ENCODE measurements at places on chromosomes 5 and 9.

- DNase-seq: no peak
- H3K4me1 ChIP-seq: no peaks in the 10 kb centered on the region
- H3K27ac ChIP-seq: no peak overlapping the region
- H3K4me3 ChIP-seq: no peak overlapping the region
- H3K36me3 ChIP-seq: no peaks in the 10 kb centered on the region
- H3K27me3 ChIP-seq: no peaks in the 10 kb centered on the region
Observed at GRCh38 chr9:116482740-116483139, 204.4 kb upstream of the TRIM32 start.

GRCh38 chr9:127887792-127888191 is 10.3 kb upstream of the AK1 start:
- H3K27ac ChIP-seq: no peak overlapping the region
- H3K27me3 ChIP-seq: no peaks in the 10 kb centered on the region
- H3K36me3 ChIP-seq: peaks cover 34% of the 10 kb centered on the region
- H3K4me3 ChIP-seq: no peak overlapping the region
- no peaks in the 10 kb centered on the region for H3K4me1 ChIP-seq

DNA sequence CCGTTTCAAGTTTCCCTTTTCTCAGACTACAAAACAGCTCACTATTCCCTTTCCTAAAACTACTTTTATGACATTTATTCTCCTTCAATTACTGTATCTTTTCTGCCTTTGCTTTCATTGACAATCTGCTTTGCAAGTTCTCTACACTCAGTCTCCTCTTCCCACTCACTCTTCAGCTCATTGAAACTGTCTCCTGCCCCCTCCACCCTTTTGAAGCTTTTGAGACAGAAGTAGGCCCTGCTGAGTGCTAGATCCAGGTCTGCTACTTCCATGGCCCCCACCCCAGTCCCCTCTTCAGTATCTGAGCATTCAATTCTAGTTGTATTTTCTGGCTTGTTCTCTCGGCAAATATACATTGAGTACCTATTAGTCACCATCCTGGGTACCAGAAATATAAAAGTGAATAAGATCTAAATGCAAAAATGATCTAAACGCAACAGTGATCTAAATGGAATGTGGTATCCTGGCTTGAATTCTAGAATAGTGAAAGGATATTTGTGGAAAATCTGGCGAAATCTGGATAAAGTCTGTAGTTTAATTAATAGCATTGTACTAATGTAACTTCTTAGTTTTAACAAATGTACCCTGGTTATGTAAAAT is 58.4 kb downstream of the OR2K2 start:
- no peaks in the 10 kb centered on the region for H3K36me3 ChIP-seq
- no peak for DNase-seq
- no peaks in the 10 kb centered on the region for H3K27me3 ChIP-seq
- no peaks in the 10 kb centered on the region for H3K4me1 ChIP-seq

- no peaks in the 10 kb centered on the region for H3K27me3 ChIP-seq
- peaks cover 3% of the 10 kb centered on the region for H3K4me1 ChIP-seq
- H3K4me3 ChIP-seq: peak within 1 kb of the TSS; percentile 24
- H3K36me3 ChIP-seq: no peaks in the 10 kb centered on the region
- peak within 1 kb of the TSS; percentile 7 for H3K27ac ChIP-seq
Observed at GRCh38 chr9:5510360-5510931, at the start of gene PDCD1LG2. Gene PDCD1LG2 (plus strand): TSS chr9:5510531. CDS start chr9:5522547, 12,016 bp downstream.

GRCh38 chr5:154397652-154398406 is 48.0 kb upstream of the SAP30L start:
- H3K4me1 ChIP-seq: no peaks in the 10 kb centered on the region
- no peak overlapping the region for H3K4me3 ChIP-seq
- H3K27ac ChIP-seq: no peak overlapping the region
- H3K27me3 ChIP-seq: no peaks in the 10 kb centered on the region

GRCh38 chr5:86463339-86463738 is 154.4 kb upstream of the COX7C start:
- no peak overlapping the region for H3K4me3 ChIP-seq

- DNase-seq: no peak
- H3K36me3 ChIP-seq: no peaks in the 10 kb centered on the region
- H3K27me3 ChIP-seq: no peaks in the 10 kb centered on the region
- no peak overlapping the region for H3K4me3 ChIP-seq
- peaks cover 19% of the 10 kb centered on the region for H3K4me1 ChIP-seq
- no peak overlapping the region for H3K27ac ChIP-seq
Observed at GRCh38 chr9:27367175-27367798, 70.3 kb upstream of the EQTN start.

DNA sequence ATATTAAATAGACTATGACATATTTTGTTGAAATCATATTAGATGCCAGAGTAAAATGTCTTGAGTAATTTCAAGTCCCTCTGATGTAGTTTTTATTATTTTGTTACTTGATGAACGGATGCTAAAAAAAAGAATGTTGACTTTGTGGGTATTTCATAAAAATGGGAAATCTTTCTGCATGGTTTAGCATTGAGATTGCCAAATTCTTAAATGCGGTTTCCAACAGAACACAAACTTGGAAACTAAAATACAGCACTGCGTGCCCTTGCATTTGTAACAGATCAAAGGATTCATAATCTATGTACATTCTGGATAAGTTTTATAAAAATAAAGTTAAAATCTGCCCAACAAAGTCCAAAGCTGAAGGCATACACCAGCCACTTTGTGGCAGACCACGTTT is 425.5 kb upstream of the DAB2 start:
- DNase-seq: no peak
- H3K4me3 ChIP-seq: no peak overlapping the region
- no peak overlapping the region for H3K27ac ChIP-seq
- no peaks in the 10 kb centered on the region for H3K4me1 ChIP-seq
- H3K27me3 ChIP-seq: no peaks in the 10 kb centered on the region
- H3K36me3 ChIP-seq: no peaks in the 10 kb centered on the region

DNA sequence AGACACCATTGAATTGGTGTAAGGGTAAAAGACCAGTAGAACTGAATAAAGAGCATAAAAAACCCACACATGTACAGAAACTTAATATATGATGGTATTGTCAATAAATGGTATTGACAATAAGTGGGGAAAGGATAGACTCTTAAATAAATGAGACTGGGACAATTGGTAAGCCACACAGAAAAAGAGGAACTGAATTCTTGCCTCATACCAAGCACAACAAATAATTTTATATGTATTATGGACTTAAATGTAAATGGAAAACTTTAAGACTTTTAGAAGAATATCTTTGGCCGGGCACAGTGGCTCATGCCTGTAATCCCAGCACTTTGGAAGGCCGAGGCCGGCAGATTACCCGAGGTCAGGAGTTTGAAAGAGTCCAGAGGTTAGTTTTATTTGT is 37.9 kb upstream of the PPP2CA start:
- DNase-seq: no peak
- H3K4me3 ChIP-seq: no peak overlapping the region
- no peaks in the 10 kb centered on the region for H3K27me3 ChIP-seq
- H3K36me3 ChIP-seq: no peaks in the 10 kb centered on the region

DNA sequence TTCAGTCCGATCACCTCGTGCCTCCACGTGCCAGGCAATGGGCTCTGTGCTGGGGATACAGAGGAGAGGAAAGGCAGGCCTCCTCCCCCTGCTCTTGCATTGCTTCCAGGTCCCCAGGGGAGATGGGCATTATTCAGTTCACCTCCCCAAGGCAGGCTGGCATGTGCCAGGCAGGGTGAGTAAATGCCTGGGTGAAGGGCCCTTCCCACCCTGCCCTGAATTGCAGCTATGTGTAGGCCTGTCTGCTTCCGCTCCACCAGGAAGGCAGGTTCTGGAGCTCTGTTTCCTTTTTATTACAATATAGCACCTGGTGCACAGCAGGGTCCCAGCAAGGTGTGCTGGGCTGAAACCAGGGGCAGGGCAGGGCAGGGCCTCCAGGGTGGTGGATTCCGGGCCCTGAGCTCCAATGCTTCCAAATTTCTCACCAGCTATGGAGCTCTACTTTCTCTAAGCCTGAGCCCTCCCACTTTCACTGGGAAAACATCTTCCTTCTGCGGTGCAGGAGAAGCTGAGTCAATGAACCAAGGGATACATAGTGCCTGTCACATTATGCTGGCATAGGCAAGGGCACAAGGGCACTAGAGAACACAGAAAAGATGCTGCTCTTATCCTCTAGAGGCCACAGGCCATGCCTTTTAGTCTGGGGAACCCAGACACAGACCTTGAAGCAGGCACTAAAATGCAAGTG is 42.0 kb downstream of the SHB start:
- H3K4me3 ChIP-seq: no peak overlapping the region
- no peaks in the 10 kb centered on the region for H3K27me3 ChIP-seq
- H3K4me1 ChIP-seq: no peaks in the 10 kb centered on the region

DNA sequence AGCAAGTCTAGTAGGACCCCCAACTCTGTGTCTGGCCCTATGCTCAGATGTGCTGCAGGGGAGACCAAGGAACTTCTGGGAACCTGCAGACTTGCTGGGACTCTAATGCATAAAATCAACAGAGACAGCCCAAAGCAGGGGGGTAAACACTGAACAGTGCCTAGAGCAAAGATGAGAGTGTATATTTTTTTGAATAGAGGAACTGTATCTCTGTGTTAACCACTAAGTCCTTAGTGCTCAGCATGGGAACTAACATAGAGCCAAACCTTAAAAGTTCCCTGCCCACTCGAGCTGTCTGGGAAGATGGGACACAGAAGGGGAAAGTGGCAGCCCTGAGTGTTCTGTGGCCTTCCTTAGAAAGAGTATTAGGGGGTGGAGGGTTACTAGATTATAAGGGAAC is 51.9 kb downstream of the C5orf15 start:
- peaks cover 3% of the 10 kb centered on the region for H3K27me3 ChIP-seq
- DNase-seq: no peak
- no peaks in the 10 kb centered on the region for H3K36me3 ChIP-seq

- H3K27me3 ChIP-seq: no peaks in the 10 kb centered on the region
- H3K36me3 ChIP-seq: no peaks in the 10 kb centered on the region
Observed at GRCh38 chr5:77298146-77298545, 87.7 kb downstream of the PDE8B start.

DNA sequence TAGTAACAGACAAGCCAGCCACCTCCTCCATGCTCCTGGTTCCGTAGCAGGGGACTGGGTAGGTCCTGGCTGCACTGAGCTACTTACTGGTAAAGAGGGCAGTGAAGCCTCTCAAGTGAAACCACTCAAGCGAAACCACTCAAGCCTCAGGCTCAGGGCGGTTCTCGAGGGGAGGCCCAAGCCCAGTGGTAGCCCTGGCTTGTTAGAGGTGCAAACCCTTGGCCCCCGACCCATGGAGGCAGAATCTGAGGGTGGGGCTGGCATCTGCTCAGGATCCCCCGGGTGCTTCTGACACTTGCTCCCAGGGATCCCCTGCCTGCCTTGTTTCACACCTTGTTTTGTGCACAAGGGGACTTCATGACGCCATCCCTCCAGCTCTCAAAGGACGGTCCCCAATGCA is 76.5 kb upstream of the OLFM1 start:
- H3K4me1 ChIP-seq: no peaks in the 10 kb centered on the region
- no peaks in the 10 kb centered on the region for H3K36me3 ChIP-seq
- DNase-seq: no peak
- no peak overlapping the region for H3K27ac ChIP-seq

DNA sequence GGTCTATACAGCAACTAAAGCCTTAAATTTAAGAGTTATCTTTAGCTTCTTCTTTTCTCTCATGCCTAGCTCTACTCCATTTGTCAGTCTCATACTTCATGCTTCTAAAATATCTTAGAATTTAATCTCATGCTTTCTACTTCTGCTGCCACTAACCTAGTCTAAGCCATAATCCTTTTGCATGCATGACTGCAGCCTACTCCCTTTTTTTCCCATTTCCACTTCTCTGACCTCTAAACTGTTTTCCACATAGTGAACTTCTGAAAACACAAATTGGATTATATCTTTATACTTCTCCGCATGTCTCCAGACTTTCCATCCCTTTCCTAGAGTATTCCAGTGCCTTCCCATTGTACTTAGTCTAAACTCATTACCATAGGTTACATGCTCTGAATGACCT is 193.0 kb downstream of the XRCC4 start:
- H3K36me3 ChIP-seq: no peaks in the 10 kb centered on the region
- no peak overlapping the region for H3K4me3 ChIP-seq
- H3K4me1 ChIP-seq: no peaks in the 10 kb centered on the region
- no peak overlapping the region for H3K27ac ChIP-seq

DNA sequence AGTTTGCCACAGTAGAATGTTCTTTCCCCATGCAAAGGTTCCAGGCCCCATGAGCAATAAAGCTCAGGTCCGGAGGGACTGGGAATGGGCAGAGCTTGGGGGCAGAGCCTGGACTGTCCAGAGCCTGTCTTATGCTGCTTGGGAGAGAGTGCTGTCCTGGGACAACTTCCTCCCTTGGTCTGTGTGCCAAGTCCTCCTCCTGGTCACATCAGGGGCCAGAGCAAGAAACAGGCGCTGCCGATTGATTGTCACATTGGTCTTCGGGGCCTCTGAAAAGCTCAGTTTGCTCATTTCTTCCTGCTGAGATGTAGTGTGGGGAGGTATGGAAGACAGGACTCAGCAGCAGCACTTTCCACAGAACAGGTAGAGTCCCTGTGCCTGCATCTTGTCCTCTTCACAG is 54.0 kb upstream of the FCN1 start:
- H3K4me1 ChIP-seq: no peaks in the 10 kb centered on the region
- DNase-seq: no peak
- no peaks in the 10 kb centered on the region for H3K36me3 ChIP-seq
- no peaks in the 10 kb centered on the region for H3K27me3 ChIP-seq
- no peak overlapping the region for H3K27ac ChIP-seq
- no peak overlapping the region for H3K4me3 ChIP-seq

GRCh38 chr9:23567516-23568165 is 258.4 kb downstream of the ELAVL2 start:
- no peak overlapping the region for H3K4me3 ChIP-seq
- H3K27ac ChIP-seq: no peak overlapping the region

DNA sequence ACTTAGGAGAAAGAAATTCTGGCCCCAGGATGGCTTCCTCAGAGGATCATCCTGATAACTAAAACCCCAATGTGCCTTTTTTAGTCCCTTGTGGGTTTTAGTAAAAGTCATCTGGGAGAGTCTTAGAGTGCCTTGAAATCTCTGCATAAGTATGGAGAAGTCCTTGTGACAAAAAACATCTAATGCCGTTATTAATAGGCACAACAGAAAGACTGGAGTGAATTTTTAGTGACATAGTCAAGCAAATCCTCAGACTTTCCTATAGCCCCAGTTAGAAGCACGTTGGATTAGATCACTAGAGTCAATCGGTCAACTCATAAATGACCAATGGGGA is 108.2 kb upstream of the MPDZ start:
- H3K36me3 ChIP-seq: no peaks in the 10 kb centered on the region
- no peak for DNase-seq
- H3K4me1 ChIP-seq: no peaks in the 10 kb centered on the region
- H3K27me3 ChIP-seq: no peaks in the 10 kb centered on the region

GRCh38 chr5:481347-481746 is 38.4 kb downstream of the EXOC3 start:
- peaks cover 4% of the 10 kb centered on the region for H3K4me1 ChIP-seq
- H3K36me3 ChIP-seq: no peaks in the 10 kb centered on the region
- no peaks in the 10 kb centered on the region for H3K27me3 ChIP-seq
- no peak overlapping the region for H3K27ac ChIP-seq
- H3K4me3 ChIP-seq: no peak overlapping the region
